Prostate gland (tissue), 2 donors: ENCODE measurements at places on chromosomes 6 and 20.
A peak's percentile ranks its signal among the peaks of the same experiment; 100 is the strongest.

GRCh38 chr6:83231146-83231545 lies 38.0 kb downstream of the RWDD2A start:
- no peaks in the 10 kb centered on the region for H3K4me1 ChIP-seq
- no peaks in the 10 kb centered on the region for H3K27me3 ChIP-seq
- H3K36me3 ChIP-seq, result no peaks in the 10 kb centered on the region
- H3K4me3 ChIP-seq, result no peak overlapping the region
- DNase-seq, result no peak

- no peak overlapping the region for H3K4me3 ChIP-seq
- no peaks in the 10 kb centered on the region for H3K27me3 ChIP-seq
- DNase-seq, result no peak
- no peaks in the 10 kb centered on the region for H3K4me1 ChIP-seq
Measured at GRCh38 chr6:69487688-69488087, 309.1 kb downstream of the LMBRD1 start.

DNA sequence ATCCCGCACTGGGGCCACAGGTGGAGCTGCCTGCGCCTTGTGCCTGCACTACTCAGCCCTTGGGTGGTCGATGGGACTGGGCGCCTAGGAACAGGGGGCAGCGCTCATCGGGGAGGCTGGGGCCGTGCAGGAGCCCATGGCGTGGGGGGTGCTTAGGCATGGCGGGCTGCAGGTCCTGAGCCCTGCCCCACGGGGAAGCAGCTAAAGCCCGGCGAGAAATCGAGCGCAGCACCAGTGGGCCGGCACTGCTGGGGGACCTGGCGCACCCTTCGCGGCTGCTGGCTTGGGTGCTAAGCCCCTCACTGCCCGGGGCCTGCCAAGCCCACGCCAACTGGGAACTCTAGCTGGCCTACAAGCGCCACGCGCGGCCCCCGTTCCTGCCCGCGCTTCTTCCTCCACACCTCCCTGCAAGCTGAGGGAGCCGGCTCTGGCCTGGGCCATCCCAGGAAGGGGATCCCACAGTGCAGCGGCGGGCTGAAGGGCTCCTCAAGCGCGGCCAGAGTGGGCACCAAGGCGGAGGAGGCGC lies 5.8 kb downstream of the HIVEP1 start:
- H3K4me3 ChIP-seq, result no peak overlapping the region
- no peaks in the 10 kb centered on the region for H3K27me3 ChIP-seq
- H3K4me1 ChIP-seq, result no peaks in the 10 kb centered on the region
- H3K27ac ChIP-seq, result no peak overlapping the region
- DNase-seq, result no peak
- H3K36me3 ChIP-seq, result no peaks in the 10 kb centered on the region

- peaks cover 28% of the 10 kb centered on the region for H3K27me3 ChIP-seq
- no peaks in the 10 kb centered on the region for H3K36me3 ChIP-seq
- H3K4me3 ChIP-seq, result no peak overlapping the region
- no peak overlapping the region for H3K27ac ChIP-seq
- H3K4me1 ChIP-seq, result no peaks in the 10 kb centered on the region
- no peak for DNase-seq
Measured at GRCh38 chr20:46010491-46011391, 2.0 kb downstream of the MMP9 start.

- no peak overlapping the region for H3K27ac ChIP-seq
- no peak for DNase-seq
- no peaks in the 10 kb centered on the region for H3K27me3 ChIP-seq
- no peaks in the 10 kb centered on the region for H3K36me3 ChIP-seq
Measured at GRCh38 chr6:136628996-136629395, 78.8 kb upstream of the MAP7 start.

DNA sequence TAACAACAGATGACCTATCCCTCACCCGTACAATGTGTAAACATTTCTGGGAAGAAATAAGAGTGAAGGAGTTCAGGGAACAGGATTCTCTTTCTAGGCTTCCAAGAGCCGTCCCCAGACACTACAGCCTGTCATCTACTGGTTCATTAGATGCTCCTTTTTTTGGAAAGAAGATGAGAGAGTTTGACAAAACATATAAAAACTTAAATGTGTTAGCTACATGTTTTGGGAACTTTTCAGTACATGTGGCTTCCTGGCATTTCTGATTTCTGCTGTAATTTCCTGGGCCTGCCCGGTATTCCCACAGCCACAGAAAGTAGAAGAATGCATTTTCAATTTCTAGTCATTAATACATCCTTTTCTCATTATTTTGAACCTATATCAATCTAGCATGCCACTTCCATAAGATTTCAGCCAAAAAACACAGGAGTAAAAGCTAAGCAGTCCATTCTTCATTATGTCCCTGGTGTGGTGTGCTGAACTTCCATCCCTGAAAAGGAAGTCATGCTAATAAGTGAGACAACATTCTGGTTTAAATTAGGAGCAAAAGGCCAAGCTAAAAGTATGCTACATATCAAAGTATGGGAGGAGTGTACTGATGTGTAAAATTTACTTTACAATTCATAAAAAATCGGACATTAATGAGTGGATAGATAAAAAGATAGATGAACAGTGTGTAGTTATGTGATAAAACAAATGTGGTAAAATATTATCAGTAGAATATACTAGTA lies 198.2 kb downstream of the WDR27 start:
- no peak overlapping the region for H3K27ac ChIP-seq
- no peak overlapping the region for H3K4me3 ChIP-seq

- H3K4me3 ChIP-seq, result no peak overlapping the region
- no peaks in the 10 kb centered on the region for H3K4me1 ChIP-seq
- DNase-seq, result no peak
- H3K27me3 ChIP-seq, result no peaks in the 10 kb centered on the region
- no peaks in the 10 kb centered on the region for H3K36me3 ChIP-seq
- H3K27ac ChIP-seq, result no peak overlapping the region
Measured at GRCh38 chr6:11908436-11909105, 103.5 kb upstream of the HIVEP1 start.

- no peak overlapping the region for H3K4me3 ChIP-seq
- H3K27ac ChIP-seq, result no peak overlapping the region
- DNase-seq, result no peak
- H3K27me3 ChIP-seq, result no peaks in the 10 kb centered on the region
Measured at GRCh38 chr6:119590066-119590465, 240.5 kb upstream of the MAN1A1 start.

DNA sequence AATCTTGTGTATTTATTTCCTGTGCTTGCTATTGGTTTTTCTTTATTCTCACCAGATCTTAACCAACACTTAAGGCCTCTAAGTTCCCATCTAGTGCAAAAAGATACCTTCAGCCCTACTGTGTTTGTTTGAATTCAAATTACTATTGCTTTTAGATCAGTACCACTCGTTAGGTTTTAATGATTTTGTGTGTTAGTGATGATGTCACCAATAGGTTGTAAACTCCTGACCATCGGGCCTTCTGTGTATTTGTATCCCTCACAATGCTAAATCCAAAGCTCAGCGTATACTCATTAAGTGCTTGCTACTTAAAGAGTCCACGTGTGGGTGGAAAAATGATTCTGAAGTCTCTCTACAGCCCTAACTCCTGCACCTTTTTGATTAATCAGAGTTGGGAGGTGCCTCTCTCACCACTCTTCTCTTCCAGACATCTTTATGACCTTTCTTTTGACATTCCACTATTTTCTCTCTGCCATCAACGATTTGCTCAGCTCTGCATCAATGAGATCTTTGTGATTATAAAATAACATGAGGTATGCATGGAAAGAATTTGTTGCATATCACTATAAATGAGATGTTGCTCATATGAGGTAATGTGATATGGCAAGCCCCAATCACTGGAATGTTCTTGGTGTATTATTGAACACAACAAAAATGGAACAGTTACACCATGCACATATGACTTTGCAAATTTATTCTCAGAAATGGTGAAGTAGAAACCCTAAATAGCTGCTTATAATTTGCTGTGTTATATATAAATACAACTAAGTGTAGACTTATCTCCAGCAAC lies 55.1 kb upstream of the LAMA2 start:
- no peaks in the 10 kb centered on the region for H3K27me3 ChIP-seq
- no peaks in the 10 kb centered on the region for H3K36me3 ChIP-seq
- H3K4me3 ChIP-seq, result no peak overlapping the region
- DNase-seq, result no peak
- H3K27ac ChIP-seq, result no peak overlapping the region

GRCh38 chr6:158666628-158667359 lies 16.9 kb downstream of the SYTL3 start:
- no peaks in the 10 kb centered on the region for H3K27me3 ChIP-seq
- peaks cover 7% of the 10 kb centered on the region for H3K4me1 ChIP-seq
- no peaks in the 10 kb centered on the region for H3K36me3 ChIP-seq
- DNase-seq, result peak; percentile 77
- H3K27ac ChIP-seq, result peak overlapping the region; percentile 55
- H3K4me3 ChIP-seq, result no peak overlapping the region

GRCh38 chr6:97053643-97054411 lies 129.3 kb downstream of the KLHL32 start:
- H3K4me1 ChIP-seq, result no peaks in the 10 kb centered on the region
- no peaks in the 10 kb centered on the region for H3K27me3 ChIP-seq
- no peaks in the 10 kb centered on the region for H3K36me3 ChIP-seq
- DNase-seq, result no peak
- no peak overlapping the region for H3K4me3 ChIP-seq

GRCh38 chr20:57231951-57232428 lies 34.5 kb downstream of the BMP7 start:
- H3K4me1 ChIP-seq, result no peaks in the 10 kb centered on the region
- no peak for DNase-seq
- H3K27me3 ChIP-seq, result no peaks in the 10 kb centered on the region
- H3K36me3 ChIP-seq, result no peaks in the 10 kb centered on the region
- no peak overlapping the region for H3K4me3 ChIP-seq
- no peak overlapping the region for H3K27ac ChIP-seq

- no peak for DNase-seq
- no peak overlapping the region for H3K4me3 ChIP-seq
- H3K36me3 ChIP-seq, result no peaks in the 10 kb centered on the region
- H3K27ac ChIP-seq, result no peak overlapping the region
Measured at GRCh38 chr6:159833556-159833955, 33.5 kb downstream of the PNLDC1 start.

DNA sequence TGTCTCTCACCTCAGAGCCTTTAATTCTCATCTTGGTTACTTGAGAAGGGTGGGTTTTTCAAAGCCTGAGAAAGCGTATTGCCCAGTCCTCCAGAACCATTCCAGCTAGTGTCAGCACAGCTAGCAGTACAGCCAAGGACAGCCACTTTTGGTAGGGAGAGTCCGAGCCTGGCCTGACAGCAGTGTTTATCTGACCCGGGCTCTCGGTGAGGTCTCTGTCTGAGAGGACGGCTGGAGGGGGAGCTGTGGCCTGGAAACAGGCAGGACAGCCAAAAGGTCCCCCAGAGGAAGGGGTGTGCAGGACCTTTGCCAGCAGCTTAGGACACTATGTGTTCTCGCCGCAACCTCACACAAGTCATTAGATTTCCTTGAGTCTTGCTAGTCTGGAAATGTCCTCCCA lies 38.8 kb downstream of the LYRM2 start:
- H3K27me3 ChIP-seq, result no peaks in the 10 kb centered on the region
- no peaks in the 10 kb centered on the region for H3K4me1 ChIP-seq

- no peaks in the 10 kb centered on the region for H3K4me1 ChIP-seq
- DNase-seq, result no peak
- no peak overlapping the region for H3K27ac ChIP-seq
- no peak overlapping the region for H3K4me3 ChIP-seq
- no peaks in the 10 kb centered on the region for H3K27me3 ChIP-seq
Measured at GRCh38 chr6:134145786-134146185, 93.4 kb upstream of the SLC2A12 start.

- H3K4me1 ChIP-seq, result no peaks in the 10 kb centered on the region
- no peak for DNase-seq
- H3K36me3 ChIP-seq, result no peaks in the 10 kb centered on the region
- H3K27me3 ChIP-seq, result no peaks in the 10 kb centered on the region
- no peak overlapping the region for H3K4me3 ChIP-seq
- H3K27ac ChIP-seq, result no peak overlapping the region
Measured at GRCh38 chr6:73329201-73329600, 24.9 kb downstream of the DPPA5 start.

DNA sequence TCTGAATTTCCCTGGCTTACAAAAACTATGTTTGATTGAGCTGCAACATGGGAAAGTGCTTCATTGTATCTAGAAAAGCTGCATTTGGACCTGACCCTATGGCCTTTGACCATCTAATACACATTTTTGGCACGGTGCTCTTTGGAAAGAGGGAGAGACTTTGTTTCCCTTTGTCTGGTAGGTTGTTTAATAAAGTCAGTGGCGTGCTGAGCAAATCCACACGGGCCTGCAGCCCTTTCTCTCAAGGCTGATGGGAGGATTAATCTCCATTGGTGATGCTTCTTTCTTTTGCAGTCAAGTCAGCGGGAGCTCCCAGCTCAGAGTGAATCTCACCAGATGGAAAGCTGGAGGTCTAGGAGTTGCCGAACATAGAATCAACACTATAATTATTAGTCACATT lies 314.7 kb upstream of the CNR1 start:
- H3K36me3 ChIP-seq, result no peaks in the 10 kb centered on the region
- H3K27ac ChIP-seq, result no peak overlapping the region
- H3K4me3 ChIP-seq, result no peak overlapping the region
- H3K27me3 ChIP-seq, result no peaks in the 10 kb centered on the region
- no peak for DNase-seq

GRCh38 chr20:25125636-25126035 lies 43.7 kb upstream of the VSX1 start:
- H3K4me3 ChIP-seq, result no peak overlapping the region
- H3K4me1 ChIP-seq, result no peaks in the 10 kb centered on the region
- H3K36me3 ChIP-seq, result no peaks in the 10 kb centered on the region
- no peak overlapping the region for H3K27ac ChIP-seq
- no peak for DNase-seq

DNA sequence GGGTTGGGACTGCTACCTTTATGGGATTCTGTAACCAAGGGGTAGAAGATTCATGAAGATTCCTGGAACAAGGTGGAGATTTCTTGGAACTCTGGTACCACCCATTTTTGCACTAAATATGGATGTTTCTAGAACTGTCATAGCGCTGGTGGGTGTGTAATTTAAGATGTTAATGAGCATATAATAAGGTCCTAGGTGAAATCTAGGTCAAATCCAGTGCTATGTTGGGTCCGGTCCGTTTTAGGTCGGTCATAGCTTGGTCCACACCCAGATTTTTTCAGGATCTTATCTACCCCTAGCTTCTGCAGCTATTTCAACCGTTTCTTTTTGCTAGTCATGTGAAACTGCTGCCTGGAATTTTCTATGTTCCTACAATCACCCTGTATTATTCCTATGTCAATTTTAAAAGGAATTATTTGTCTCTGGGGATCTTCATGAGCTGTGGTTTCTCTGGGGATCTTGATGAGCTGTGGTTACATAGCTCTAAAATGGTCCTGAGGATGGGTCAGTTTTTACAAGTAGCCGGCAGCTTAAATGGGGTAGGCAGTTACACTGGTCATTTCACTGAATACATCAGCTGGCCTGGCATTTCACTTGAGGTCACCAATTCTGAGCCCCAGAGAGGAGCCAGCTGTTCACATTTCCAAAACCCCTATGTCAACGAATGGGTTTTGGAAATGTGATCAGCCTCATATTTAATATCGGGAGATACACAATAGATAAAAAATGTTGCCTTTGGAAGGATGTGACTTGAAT lies 652.3 kb upstream of the FLRT3 start:
- H3K27ac ChIP-seq, result no peak overlapping the region
- H3K27me3 ChIP-seq, result no peaks in the 10 kb centered on the region
- H3K4me3 ChIP-seq, result no peak overlapping the region
- H3K36me3 ChIP-seq, result no peaks in the 10 kb centered on the region
- DNase-seq, result no peak

GRCh38 chr20:34710861-34711574 lies 6.9 kb downstream of the TP53INP2 start:
- no peaks in the 10 kb centered on the region for H3K27me3 ChIP-seq
- H3K36me3 ChIP-seq, result no peaks in the 10 kb centered on the region
- no peak for DNase-seq
- H3K4me3 ChIP-seq, result no peak overlapping the region
- peaks cover 5% of the 10 kb centered on the region for H3K4me1 ChIP-seq
